ENCODE measurements at places on chromosomes 2 and 18. TPM values are rescaled to one million over a fixed set of nuclear protein-coding genes. Genes with fewer than 3 reads are reported as not detected.

Gene CTLA4
- total RNA-seq, result not detected

Gene ZBTB7C
- 0.17 TPM for total RNA-seq

Gene CNDP1
- not detected for total RNA-seq

Gene ESPNL
- total RNA-seq, result 0.15 TPM

Gene EVA1A
- total RNA-seq, result 7.8 TPM

Gene TMEM169
- total RNA-seq, result 0.59 TPM

Gene CFC1
- not detected for total RNA-seq

Gene GPR35
- 0.50 TPM for total RNA-seq

Gene GALNT14
- total RNA-seq, result 47.8 TPM

Gene MARCO
- 0.08 TPM for total RNA-seq

Gene DLX2
- 0.59 TPM for total RNA-seq

Gene STPG4
- not detected for total RNA-seq

Gene DIPK1C
- not detected for total RNA-seq

Gene SERPINB2
- not detected for total RNA-seq

Gene RGPD3
- 0.18 TPM for total RNA-seq

Gene GKN2
- 2.2 TPM for total RNA-seq

Gene CHMP1B
- 48.1 TPM for total RNA-seq

Gene APOB
- total RNA-seq, result not detected

Gene CXCR1
- not detected for total RNA-seq

Gene RFTN2
- not detected for total RNA-seq

Gene EVX2
- not detected for total RNA-seq

Gene PIK3C3
- total RNA-seq, result 19.6 TPM

Gene RUFY4
- not detected for total RNA-seq

Gene SRD5A2
- total RNA-seq, result 0.03 TPM

Gene LINC00305
- not detected for total RNA-seq

Gene QPCT
- total RNA-seq, result 20.4 TPM

Gene PSMA8
- not detected for total RNA-seq

Gene PLEK
- total RNA-seq, result not detected

Data from A549 treated with Mapracorat at 1 μM for 4 hours (cell line).